Thoracic aorta (tissue), 2 donors: ENCODE measurements at places on chromosomes 7 and 10.

DNA sequence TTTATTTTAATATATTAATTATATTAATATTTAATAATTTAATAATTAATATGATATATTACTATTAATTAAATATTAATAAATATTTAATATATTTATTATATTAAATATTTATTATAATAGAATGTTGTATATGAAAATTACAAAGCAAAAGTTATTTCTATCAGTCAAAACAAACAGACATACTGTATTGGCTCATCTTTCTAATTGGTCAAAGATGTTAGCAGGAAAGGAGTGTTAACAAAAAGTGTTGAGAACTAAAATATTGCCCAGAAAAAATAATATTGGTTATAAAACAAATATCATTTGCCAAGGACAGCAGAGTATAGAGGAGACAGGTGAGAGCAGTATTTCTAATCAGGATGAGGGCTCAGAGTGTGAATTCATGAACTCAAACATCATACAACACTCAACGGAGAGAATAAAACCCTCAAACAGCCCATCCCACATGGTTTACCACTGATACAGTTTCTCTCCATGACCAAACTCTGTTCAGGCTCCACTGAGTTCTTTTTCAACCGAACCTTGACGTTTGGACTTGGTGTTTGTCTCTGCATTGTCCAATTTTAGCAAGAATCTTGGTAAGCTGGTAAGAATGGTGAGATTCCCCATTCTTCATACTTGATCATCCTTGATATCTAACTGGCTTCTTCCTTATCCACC lies 58.0 kb downstream of the TSPAN12 start:
- no peak for DNase-seq

- DNase-seq: no peak
These were observed 95.4 kb upstream of the SEMA3C start for GRCh38 chr7:81014266-81014665.

GRCh38 chr7:8161364-8161828 lies 100.6 kb downstream of the ICA1 start:
- no peak for DNase-seq

DNA sequence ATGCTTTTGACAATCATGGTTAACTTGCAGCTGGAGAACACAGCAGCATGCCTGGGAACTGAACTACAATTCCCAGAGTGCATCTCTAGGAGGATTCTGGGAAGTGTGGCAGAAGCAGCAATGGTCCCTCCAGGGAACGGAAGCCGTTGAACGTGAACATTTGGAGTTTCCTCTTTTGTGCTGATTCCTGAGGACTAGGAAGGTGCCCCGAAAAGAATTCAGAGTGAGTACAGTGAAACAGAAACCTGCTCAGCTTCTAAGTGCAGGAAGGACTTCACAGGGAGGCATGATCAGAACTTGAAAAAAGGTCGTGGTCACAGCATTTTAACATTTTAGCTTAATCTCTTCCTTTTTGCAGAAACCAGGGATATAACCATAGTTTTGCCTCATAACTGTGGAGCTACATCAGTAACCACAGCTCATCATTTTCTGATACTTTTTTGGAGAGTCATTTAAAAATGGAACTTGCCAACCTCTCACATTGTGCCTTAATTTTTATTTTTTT lies at the start of gene NUDT13:
TSS of gene NUDT13 (plus strand) at position 111 of the 505 bp plus-strand sequence. CDS start 3,911 bp downstream, outside the sequence.
- peak; percentile 21 for DNase-seq

DNA sequence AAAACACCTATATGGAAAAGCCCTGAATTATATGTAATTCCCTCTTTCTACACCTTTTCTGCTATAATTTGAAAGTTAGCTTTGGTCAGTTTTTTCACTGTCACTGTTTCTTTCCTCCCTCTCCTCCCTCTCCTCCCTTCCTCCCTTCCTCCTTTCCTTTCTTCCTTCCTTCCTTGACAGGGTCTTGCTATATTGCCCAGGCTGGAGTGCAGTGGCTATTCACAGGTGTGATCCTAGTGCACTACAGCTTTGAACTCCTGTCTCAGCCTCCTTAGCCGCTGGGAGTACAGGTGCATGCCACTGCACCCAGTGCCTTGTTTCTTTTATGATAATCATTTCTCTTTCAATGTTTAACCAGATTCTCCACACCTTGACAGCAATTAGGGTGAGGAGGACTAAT lies 22.1 kb upstream of the UMAD1 start:
- DNase-seq: no peak

DNA sequence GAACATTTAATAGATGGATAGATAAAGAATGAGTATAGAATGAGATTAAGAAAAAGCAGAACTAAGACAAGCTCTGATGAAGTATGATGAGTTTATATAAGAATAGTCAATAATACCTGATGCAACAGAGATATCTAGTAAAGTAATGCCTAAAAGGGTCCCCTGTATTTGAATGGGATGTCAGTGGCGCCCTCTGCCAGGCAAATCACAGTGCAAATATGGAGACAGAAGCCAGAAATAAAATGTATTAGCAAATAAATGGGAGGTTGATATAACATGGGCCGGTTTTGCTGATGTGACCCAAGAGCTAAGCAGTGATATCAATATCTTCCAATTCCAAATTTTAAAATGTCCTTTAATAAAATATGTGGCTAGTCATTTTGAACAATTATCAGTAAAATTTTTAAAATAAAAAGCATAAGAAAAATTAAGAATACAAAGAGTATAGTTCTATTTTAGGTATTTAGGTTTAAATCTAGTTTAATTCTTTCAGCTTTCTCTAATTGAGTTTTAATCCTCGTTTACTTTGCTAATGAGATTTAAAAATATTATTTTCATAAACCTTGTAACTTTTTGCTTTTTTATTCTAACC lies 62.6 kb downstream of the ADK start:
- no peak for DNase-seq

GRCh38 chr7:45726883-45727282 lies 146.0 kb downstream of the CCDC201 start:
- DNase-seq: no peak

DNA sequence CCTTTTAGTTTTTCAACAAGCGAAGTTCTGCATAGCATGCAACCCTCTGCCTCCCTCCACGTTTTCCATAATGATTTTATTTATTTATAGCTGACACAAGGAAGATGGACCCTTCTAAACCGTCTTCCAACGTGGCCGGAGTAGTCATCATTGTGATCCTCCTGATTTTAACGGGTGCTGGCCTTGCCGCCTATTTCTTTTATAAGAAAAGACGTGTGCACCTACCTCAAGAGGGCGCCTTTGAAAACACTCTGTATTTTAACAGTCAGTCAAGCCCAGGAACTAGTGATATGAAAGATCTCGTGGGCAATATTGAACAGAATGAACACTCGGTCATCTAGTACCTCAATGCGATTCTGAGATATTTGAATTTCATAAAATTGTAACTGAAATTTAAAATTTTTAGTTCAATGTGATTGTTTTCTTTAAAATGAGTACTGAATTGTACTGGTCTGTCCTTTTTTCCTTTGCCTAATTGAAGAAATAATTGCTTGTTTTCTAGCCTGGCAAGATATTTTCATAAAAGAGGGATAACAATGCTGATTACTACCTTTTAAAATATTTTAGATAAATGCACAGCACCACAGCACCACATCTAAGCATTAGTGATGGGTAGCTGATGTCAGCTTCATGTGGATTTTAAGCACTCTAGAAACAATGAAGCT lies 41.5 kb upstream of the SLC39A12 start:
- no peak for DNase-seq

DNA sequence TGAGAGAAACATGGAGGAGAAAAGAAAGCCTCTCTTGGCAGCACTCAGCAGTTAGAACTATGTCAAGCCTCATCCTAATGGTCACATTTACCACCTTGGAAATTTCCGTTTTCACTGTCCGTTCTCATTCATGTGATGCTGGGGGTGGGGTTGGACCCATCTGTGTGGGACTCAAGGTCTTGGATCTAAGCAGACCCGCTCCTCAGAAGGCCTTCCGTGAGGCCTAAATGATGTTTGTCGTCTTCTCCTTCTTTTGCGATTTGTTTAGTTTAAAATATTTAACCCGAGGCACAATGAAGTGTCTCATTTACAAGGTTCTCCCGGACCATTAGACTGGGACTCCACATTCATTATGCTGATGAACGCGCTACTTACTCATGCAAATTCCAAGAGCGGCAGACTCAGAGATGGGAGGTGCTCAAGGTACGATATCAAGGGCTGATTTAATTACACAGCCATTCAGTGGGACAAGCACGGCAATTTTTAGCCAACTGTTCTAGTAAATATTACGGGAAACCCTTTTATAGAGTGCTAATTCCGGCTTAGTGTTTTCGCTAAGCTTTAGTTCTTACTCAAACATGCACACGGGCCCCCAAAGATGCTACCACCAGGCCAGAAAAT lies 109.1 kb upstream of the EFCAB10 start:
- no peak for DNase-seq

DNA sequence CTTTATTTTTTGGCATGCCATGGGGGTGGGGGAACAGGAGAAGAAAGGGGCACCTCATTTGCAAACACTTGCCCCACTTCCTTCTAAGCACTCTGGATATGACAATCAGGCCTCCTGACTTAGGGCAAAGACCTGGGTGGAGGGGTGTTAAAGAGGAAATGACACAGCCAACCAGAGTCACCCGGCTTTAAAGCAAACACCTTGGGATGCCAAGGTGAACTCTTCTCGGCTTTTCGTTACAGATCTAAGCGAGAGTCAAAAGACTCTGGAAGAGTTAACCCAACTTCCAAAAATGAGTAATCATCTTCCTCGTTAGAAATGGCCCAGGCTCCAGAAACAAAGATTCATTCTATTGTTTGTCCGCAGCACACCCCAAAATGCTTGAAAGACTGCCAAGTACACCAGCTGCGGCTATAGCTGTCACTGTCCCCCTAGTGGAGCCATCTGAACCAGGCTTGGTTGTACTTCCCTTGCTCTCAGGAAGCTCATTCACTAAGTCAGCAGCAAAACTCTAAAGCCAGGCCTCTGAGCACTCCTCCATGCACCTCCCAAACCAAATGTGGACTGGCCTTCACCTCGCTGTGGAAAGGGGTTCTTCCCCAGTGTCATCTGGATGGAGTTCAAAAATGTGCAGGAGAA lies 24.8 kb downstream of the FAM53B start:
- DNase-seq: no peak

- no peak for DNase-seq
These were observed 142.4 kb downstream of the CHCHD3 start for GRCh38 chr7:132939495-132939894.

GRCh38 chr10:67664942-67665341 lies 31.1 kb downstream of the CTNNA3 start:
- DNase-seq: no peak

DNA sequence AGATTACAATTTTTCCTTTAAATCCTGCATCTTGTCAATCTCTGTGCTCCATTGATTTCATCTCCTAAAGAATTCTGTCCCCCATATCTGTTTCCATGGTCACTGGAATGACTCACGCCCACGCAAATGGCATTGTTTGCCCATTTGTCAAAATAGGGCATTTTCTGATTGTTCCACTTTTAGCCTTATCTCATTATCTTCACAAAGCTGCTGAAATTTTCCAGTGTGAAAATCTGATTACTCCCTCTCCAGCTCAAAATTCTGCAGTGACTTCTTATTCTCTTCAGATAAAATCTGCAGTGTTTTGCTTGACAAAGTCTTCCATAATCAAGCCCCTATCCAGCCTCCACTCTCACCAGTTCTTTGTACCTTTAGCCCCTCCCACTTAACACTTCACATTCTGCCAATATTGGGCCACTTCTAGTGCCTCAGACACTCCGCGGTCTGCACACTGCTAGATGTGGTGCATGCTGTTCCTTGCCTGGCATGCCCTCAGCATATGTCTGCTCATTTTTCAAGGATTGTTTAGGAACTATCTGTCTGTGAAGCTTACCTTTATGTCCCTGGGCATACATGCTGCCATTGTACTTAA lies 33.9 kb upstream of the CTTNBP2 start:
- no peak for DNase-seq

GRCh38 chr10:58972576-58973234 lies 203.7 kb upstream of the PHYHIPL start:
- DNase-seq: no peak

- no peak for DNase-seq
These were observed 196.0 kb upstream of the FZD8 start for GRCh38 chr10:35838054-35838453.

DNA sequence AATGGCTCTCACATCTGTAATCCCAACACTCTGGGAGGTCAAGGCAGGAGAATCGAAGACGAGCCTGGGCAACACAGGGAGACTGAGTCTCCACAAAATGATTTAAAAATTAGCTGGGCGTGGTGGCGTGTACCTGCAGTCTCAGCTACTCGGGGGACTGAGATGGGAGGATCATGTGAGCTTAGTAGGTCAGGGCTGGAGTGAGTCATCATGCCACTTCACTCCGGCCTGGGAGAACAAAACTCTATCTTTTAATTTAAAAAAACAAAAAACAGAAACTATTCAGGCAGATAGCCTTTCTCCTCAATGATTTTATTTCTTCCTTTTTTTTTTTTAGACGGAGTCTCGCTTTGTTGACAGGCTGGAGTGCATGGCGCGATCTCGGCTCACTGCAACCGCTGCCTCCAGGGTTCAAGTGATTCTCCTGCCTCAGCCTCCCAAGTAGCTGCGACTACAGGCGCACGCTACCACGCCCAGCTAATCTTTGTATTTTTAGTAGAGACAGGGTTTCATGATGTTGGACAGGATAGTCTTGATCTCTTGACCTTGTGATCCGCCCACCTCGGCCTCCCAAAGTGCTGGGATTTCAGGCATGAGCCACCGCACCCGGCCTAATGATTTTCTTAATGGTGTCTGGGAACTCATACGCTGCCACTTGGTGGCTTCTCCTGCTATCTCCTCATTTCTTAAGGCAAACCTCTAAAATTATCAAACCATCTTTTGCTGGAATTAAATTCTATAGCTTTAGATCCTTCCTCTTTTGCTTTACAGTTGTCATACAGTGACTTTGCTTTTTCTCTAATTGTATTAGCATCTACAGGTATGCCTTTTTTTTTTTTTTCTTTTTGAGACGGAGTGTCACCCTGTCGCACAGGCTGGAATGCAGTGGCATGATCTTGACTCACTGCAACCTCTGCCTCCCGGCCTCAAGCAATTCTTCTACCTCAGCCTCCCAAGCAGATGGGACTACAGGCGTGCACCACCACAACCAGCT lies 22.9 kb downstream of the SRPK2 start:
- DNase-seq: no peak

DNA sequence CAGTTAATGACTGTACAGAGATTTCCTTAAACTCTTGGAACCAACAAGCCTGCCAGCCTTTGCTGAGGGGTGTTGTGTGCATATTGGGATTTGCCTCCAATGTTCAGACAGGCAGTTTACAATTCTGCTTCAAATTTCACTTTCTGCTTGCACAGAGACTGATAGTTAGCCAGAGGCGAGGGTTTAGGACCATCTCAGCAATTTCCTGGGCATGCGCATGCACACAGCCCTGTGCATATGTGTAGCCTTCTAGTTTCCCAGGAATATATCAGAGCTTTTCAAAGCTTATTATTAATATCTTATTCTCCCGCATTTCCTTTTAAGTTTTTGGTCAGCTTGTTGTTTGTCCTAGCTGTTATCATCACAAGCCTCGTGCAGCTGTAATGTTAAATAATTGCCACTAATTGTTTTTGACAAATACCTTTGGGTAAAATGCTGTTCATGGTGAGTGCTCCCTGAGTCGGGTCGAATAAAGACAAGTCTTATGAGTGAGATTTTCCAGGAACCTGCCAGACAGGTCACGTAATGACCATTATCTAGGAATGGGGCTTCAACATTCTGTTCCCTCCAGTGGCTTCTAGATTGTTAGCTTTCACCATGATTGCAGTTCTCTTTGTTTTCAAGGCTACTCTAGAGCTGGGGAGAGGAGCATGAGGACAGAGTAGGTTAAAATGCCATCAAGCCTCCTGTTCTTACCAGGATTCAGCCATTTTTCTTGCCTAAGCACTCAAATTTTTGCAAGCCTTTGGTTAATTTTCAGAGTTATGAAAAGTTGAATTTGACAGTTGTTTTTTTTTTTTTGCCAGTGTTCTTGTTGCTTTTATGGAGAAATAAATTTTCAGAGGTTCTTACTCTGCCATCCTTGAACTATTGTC lies 24.1 kb upstream of the DNAJC1 start:
- no peak for DNase-seq

GRCh38 chr7:106460792-106461254 lies 176.0 kb upstream of the NAMPT start:
- DNase-seq: no peak
